ENCODE measurements at places on chromosomes 11 and 22.
A peak's percentile ranks its signal among the peaks of the same experiment; 100 is the strongest.

DNA sequence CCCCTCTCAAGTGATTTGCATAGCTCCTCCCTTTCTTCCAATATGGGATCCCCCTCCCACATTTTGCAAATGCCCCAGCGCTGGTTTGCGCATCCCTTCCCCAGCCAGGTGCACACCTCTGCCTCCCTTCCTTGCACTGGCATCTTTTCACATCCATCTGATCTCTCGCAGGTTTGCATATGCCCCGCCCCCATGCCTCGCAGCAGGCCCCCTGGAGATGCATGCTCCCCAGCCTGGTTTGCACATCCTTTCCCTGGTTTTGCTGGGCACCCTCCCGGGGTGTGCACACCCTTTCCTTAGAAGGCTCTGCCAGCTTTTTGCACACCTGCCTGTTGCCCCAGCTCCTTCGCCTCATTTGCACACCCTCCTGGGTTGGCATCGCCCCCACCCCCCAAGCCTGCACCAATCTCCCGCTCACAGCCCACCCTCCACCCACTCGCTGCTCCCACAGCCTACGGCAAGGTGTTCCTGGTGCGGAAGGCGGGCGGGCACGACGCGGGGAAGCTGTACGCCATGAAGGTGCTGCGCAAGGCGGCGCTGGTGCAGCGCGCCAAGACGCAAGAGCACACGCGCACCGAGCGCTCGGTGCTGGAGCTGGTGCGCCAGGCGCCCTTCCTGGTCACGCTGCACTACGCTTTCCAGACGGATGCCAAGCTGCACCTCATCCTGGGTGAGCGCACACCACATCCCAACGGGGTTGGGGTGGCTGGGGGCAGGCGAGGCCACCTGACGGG is 917 bp downstream of the RPS6KA4 start:
- no peaks in the 10 kb centered on the region for H3K27me3 ChIP-seq
- peaks cover 21% of the 10 kb centered on the region for H3K4me1 ChIP-seq
- H3K27ac ChIP-seq: peak overlapping the region; percentile 97
- peak overlapping the region; percentile 70 for H3K4me3 ChIP-seq
- peaks cover 50% of the 10 kb centered on the region for H3K36me3 ChIP-seq

GRCh38 chr22:36331912-36332622 is 55.7 kb downstream of the MYH9 start:
- peak overlapping the region; percentile 100 for H3K27ac ChIP-seq
- peak; percentile 68 for DNase-seq

DNA sequence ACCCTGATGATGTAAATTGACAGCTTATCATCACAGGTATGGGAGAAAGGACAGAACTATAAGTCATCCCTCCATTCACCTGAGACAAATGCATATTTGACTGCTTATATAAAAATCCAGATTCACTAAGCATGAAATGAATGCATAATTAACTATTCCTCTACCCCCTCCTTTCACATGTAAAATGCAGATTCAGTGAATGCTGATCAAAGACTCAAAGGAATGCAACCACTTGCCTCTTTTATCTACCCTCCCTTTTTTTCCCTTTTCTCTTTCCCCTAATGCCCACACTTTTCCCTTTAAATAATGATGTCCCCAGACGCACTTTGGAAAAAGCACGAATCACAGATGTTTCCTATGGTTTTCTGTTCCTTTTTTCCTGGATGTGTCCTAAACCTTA is 4.5 kb upstream of the PLAAT4 start:
- DNase-seq: no peak
- H3K36me3 ChIP-seq: no peaks in the 10 kb centered on the region
- peaks cover 3% of the 10 kb centered on the region for H3K4me1 ChIP-seq
- H3K27ac ChIP-seq: no peak overlapping the region

GRCh38 chr11:117361432-117361831 is 33.8 kb downstream of the CEP164 start:
- no peak overlapping the region for H3K4me3 ChIP-seq
- no peaks in the 10 kb centered on the region for H3K27me3 ChIP-seq
- no peak for DNase-seq

DNA sequence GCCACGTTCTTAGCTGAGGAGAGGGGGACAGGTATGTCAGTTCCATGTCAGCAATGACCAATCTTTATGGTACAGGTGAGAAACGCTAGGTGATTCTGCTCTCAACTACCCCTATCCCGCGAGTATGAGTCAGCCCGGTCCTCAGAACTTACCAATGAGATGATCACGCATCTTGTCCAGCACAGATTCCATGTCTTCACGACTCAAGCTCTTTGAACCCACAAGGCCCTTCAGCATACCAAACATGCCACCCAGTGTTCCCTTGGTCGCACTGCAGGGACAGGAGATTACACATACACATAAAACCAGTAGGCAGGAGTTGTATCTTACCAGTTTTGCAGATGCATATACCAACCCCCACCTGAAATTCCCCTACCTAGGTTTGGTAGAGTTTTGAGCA is 2.9 kb downstream of the SRPRA start:
- no peak overlapping the region for H3K4me3 ChIP-seq
- H3K27me3 ChIP-seq: no peaks in the 10 kb centered on the region
- no peak overlapping the region for H3K27ac ChIP-seq
- no peak for DNase-seq

- H3K27me3 ChIP-seq: no peaks in the 10 kb centered on the region
- no peak for DNase-seq
- H3K4me3 ChIP-seq: no peak overlapping the region
- H3K27ac ChIP-seq: peak overlapping the region; percentile 58
- H3K4me1 ChIP-seq: peaks cover 7% of the 10 kb centered on the region
These were observed 2.2 kb upstream of the GGT5 start for GRCh38 chr22:24247011-24247507.

DNA sequence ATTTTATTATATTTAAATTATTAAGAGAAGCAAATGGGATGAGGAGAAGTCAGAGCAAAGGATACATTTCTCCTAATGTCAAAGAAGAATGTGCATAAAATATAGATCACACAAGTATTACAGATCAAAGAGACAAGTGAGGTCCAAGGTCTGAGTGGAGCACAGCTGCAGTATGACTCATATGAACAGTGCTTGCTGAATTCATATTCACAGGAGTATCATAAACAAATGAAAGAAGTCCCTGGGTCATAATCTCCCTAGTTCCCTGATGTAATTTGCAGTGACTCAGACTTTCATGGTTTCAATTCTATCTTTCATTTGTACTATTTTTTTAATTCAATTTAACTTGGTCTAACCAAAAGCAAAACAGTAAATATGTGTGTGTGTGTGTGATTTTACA is 499.0 kb upstream of the CCDC179 start:
- no peaks in the 10 kb centered on the region for H3K36me3 ChIP-seq
- no peak overlapping the region for H3K4me3 ChIP-seq
- peaks cover 6% of the 10 kb centered on the region for H3K4me1 ChIP-seq
- DNase-seq: no peak
- H3K27me3 ChIP-seq: no peaks in the 10 kb centered on the region

DNA sequence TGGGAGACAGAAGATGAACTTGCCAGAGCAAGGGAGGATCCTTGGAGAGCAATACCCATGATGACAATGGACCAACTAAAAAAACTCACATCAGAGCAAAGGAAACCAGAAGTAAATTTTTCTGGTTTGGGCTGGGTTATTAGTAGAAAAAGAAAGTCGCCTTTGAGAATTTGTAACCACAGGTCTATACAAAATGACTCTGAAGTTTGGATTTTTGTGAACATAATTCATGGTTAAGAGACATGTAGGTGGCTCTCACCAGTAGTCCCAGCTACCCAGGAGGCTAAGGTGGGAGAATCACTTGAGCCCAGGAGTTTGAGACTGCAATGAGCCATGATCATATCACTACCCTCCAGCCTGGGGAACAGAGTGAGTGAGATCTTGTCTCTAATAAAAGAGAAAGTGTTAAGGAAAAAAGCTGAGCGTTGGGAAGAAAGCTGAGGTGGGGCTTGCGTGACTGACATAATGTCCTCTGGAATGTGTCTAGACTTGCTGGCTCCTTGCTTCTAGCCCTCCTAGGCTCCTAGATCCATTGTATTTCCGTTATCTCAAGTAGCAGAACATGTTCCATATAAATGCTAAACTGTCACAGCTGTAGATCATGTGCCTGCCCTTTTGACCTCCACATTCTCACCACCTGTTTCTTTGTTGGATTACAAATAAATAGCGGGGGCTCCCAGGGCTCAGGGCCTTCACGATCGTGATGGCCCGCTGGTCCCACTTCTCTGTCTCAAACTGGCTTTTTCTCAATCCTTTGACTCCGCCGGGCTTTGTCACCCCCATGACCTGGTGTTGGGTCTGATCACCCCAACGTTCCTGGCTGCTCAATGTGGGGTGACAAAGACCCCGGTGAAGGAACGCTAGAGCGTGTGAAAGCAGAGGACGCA is 56.2 kb upstream of the SC5D start:
- no peaks in the 10 kb centered on the region for H3K36me3 ChIP-seq
- H3K4me1 ChIP-seq: peaks cover 12% of the 10 kb centered on the region
- no peaks in the 10 kb centered on the region for H3K27me3 ChIP-seq
- DNase-seq: no peak
- no peak overlapping the region for H3K27ac ChIP-seq

GRCh38 chr11:124898711-124899110 is 1.0 kb upstream of the ROBO4 start:
- peaks cover 58% of the 10 kb centered on the region for H3K4me1 ChIP-seq
- no peaks in the 10 kb centered on the region for H3K27me3 ChIP-seq
- no peak for DNase-seq
- no peak overlapping the region for H3K4me3 ChIP-seq
- peak overlapping the region; percentile 99 for H3K27ac ChIP-seq

GRCh38 chr11:72581067-72581466 is 93.2 kb downstream of the PDE2A start:
- H3K27me3 ChIP-seq: no peaks in the 10 kb centered on the region
- H3K4me1 ChIP-seq: no peaks in the 10 kb centered on the region
- no peaks in the 10 kb centered on the region for H3K36me3 ChIP-seq
- H3K4me3 ChIP-seq: no peak overlapping the region
- no peak overlapping the region for H3K27ac ChIP-seq

DNA sequence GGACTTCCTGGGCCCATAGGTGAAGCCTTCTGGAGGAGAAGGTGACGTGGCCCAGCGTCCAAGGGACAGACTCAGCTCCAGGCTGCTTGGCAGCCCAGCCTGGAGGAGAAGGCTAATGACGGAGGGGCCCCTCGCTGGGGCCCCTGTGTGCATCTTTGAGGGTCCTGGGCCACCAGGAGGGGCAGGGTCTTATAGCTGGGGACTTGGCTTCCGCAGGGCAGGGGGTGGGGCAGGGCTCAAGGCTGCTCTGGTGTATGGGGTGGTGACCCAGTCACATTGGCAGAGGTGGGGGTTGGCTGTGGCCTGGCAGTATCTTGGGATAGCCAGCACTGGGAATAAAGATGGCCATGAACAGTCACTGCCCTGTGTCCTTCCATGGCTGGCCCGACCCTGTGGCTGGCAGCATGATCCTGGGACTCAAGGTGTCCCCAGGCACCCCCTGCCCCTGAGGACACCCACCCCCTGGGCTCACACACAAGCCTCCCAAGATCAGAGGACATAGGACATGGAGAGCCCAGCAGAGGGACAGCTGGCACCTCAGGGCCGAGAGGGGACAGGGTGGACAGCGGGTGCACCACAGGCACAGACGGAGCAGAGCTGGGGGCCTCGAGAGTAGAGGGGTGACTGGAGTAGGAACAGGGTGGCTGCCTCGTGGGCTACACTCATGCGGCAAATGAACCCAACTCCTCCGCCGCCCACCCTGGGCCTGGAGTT is 10.1 kb downstream of the SIGIRR start:
- H3K36me3 ChIP-seq: peaks cover 29% of the 10 kb centered on the region
- no peaks in the 10 kb centered on the region for H3K27me3 ChIP-seq
- no peak overlapping the region for H3K4me3 ChIP-seq
- DNase-seq: no peak
- H3K27ac ChIP-seq: no peak overlapping the region

GRCh38 chr11:104967534-104968354 is 630 bp downstream of the CASP4 start:
- H3K27ac ChIP-seq: peak overlapping the region; percentile 89
- H3K27me3 ChIP-seq: no peaks in the 10 kb centered on the region
- H3K4me1 ChIP-seq: peaks cover 27% of the 10 kb centered on the region
- DNase-seq: no peak

GRCh38 chr11:69512790-69513189 is 31.3 kb downstream of the LINC01488 start:
- no peaks in the 10 kb centered on the region for H3K36me3 ChIP-seq
- no peaks in the 10 kb centered on the region for H3K27me3 ChIP-seq
- H3K4me1 ChIP-seq: peaks cover 18% of the 10 kb centered on the region
- no peak overlapping the region for H3K4me3 ChIP-seq
- H3K27ac ChIP-seq: no peak overlapping the region

GRCh38 chr11:124277804-124278203 is 21.6 kb downstream of the OR8G5 start:
- H3K27me3 ChIP-seq: no peaks in the 10 kb centered on the region
- no peaks in the 10 kb centered on the region for H3K36me3 ChIP-seq
- H3K4me1 ChIP-seq: no peaks in the 10 kb centered on the region
- no peak overlapping the region for H3K4me3 ChIP-seq
- DNase-seq: no peak

DNA sequence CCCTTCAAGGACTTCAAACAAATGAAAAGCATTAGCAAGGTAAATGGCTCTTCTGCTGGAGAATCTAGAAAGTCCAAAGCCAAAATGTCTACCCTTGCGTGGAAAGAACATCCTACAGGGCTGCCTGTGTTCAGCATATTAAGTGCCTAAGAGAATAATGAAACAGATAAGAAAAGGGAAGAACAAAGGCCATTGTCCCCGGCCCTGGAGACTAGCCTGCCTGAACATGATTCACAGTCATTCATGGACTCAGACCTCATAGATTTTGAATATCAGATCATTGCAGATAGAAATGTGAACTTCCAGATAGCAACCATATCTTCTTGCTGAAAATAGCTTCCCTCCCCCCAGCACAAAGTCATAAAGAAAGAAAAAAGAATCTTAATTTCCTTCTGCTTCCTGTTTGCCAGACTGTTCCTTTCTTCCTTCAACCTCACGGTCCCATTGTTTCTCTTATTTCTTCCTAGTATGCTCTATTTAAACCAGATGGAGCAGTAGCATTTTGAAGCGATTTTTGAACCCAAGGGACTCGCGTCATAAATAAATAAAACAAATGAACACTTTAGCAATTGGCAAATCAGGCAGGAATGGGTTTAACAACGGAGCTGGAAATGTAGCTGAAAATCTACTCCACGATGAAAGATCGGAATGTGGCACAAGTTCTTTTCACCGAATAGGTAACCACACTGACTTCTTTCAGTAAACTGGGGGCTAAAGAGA is 408.2 kb upstream of the CCDC90B start:
- H3K27me3 ChIP-seq: no peaks in the 10 kb centered on the region
- no peak overlapping the region for H3K27ac ChIP-seq
- H3K4me1 ChIP-seq: no peaks in the 10 kb centered on the region
- no peak for DNase-seq
- no peaks in the 10 kb centered on the region for H3K36me3 ChIP-seq

GRCh38 chr11:119832202-119832935 is 103.4 kb upstream of the NECTIN1 start:
- H3K4me3 ChIP-seq: no peak overlapping the region
- H3K27me3 ChIP-seq: no peaks in the 10 kb centered on the region
- no peak overlapping the region for H3K27ac ChIP-seq
- no peak for DNase-seq
- H3K4me1 ChIP-seq: no peaks in the 10 kb centered on the region

- peaks cover 5% of the 10 kb centered on the region for H3K4me1 ChIP-seq
- no peak for DNase-seq
- peak overlapping the region; percentile 73 for H3K27ac ChIP-seq
- H3K27me3 ChIP-seq: no peaks in the 10 kb centered on the region
- H3K4me3 ChIP-seq: peak overlapping the region; percentile 98
- peaks cover 21% of the 10 kb centered on the region for H3K36me3 ChIP-seq
These were observed 1.0 kb upstream of the SLC25A1 start for GRCh38 chr22:19179497-19180048.

GRCh38 chr11:46183819-46184218 is 62.6 kb upstream of the PHF21A start:
- no peaks in the 10 kb centered on the region for H3K27me3 ChIP-seq
- no peaks in the 10 kb centered on the region for H3K36me3 ChIP-seq
- DNase-seq: no peak
- H3K4me3 ChIP-seq: no peak overlapping the region
- no peak overlapping the region for H3K27ac ChIP-seq
- H3K4me1 ChIP-seq: peaks cover 12% of the 10 kb centered on the region
